ENCODE measurements at places on chromosomes 1 and 21. TPM values are rescaled to one million over a fixed set of nuclear protein-coding genes. Genes with fewer than 3 reads are reported as not detected.

GRCh38 chr1:170010443-170010842 lies 64.1 kb downstream of the KIFAP3 start:
- no peak overlapping the region for H3K27ac ChIP-seq
- no peak overlapping the region for H3K4me3 ChIP-seq
- DNase-seq: no peak
- no peaks in the 10 kb centered on the region for H3K36me3 ChIP-seq
- no peaks in the 10 kb centered on the region for H3K4me1 ChIP-seq
- H3K27me3 ChIP-seq: no peaks in the 10 kb centered on the region

Gene KCNK2
- total RNA-seq: not detected

Gene B3GALT2
- total RNA-seq: 0.27 TPM

Gene LPAR3
- total RNA-seq: 0.97 TPM

All from naive thymus-derived CD4-positive, alpha-beta T cell (primary cell).